ENCODE measurements at places on chromosomes 7 and 10.

DNA sequence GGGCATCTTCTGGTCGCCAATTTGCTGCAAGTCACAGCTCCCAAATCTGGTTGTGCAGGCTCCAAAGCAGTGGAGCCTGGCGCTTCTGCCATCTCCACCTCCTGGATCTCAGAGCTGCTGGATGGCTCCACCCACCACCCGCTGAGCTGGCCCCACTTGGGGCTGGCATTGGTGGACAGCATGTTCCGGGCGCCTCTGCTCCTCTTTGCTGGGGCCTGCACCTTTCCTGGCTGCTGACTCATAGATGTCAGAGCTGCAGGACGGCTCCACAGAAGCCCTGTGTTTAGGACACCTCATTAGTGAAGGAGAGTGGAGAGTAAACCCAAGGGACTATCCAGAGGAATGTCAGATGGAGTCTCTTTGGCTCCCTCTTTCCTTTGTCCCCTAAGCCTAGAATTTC is 27.4 kb downstream of the MAPK8 start:
- DNase-seq: no peak

DNA sequence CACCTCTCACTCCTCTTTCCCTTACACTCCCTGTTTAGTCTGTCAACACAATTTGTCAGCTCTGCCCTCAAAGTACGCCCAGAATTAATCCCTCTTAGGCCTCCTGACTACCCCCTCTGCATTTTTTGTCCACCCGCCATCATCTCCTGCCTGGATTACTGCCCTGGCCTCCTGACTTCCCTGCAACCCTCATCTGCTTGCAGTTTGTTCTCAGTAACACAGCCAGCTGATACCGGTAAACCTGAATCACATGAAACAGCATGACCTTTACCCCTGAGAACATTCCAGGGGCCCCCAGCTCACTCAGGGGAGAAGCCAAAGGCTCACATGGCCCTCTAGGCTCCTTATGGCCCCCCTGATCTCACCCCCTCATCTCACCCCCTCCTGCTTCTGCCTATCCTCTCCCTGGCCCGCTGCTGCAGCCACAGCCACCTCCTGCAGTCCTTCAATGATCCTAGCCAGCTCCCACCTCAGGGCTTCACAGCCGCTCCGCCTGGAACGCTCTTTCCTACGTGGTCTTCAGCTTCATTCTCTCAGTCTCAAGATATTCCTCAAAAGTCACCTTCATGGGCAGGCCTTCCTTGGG is 8.9 kb downstream of the C10orf53 start:
- no peak for DNase-seq

- no peak for DNase-seq
These were observed 177.7 kb downstream of the ACTR3B start for GRCh38 chr7:152937282-152937681.

GRCh38 chr10:78602201-78602932 is 466.4 kb upstream of the ZMIZ1 start:
- no peak for DNase-seq

DNA sequence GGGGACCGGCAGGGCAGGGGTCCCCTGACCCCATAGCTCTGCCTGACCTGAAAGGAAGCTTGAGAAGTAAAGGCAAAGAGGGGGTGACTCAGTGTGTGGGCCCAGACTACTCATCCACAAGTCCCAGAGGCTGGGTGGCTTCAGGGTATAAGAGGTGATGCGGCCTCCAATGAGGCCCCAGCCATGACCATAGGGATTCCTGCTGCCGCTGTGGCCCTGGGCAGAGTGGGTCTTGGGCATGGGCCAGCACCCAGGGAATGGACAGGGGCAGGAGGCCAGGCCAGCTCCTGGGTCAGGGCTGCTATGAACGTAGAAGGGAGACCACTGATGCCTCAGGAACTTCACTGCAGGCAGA is 64.4 kb upstream of the EBF3 start:
- no peak for DNase-seq

DNA sequence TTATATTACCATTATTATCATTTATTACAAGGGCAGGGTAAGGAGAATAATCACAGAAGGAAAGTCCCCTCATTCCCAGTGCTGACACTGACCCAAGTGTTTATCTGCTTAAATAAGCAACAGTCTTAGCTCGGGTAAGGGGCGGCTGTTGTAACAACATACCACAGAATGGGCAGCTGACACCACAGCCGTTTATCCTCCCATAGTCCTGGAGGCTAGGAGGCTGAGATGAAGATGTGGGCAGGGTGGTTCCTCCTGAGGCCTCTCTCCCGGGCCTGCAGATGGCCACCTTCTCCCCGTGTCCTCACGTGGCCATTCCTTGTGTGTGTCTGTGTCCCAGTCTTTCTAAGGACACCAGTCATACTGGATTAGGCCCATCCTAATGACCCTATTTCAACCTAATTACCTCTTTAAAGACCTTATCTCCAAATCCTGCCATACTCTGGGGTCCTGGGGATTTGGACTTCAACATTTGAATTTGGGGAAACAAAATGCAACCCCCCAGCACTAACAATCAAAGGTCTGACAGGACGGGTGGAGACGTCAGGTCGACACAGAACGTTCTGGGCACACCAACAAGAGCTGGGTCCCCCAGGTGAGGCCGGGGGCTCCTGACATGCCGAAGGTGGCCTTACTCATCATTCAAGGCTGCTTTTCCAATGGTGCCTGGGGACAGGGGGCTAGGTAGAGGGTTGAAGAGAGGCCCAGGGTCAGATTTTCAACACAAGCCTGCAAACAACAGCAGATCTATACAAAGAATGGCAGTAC is 93.5 kb downstream of the TNS3 start:
- DNase-seq: no peak

Measured in lower leg skin (tissue), 4 donors.